Bronchial epithelial cell (primary cell): ENCODE measurements at places on chromosomes 16 and 17. TPM values are rescaled to one million over a fixed set of nuclear protein-coding genes. Genes with fewer than 3 reads are reported as not detected.

The NME1 gene
- 129 and 204 TPM in 2 replicates for total RNA-seq

The SDR42E2 gene
- not detected in 2 replicates for total RNA-seq

The TMIGD1 gene
- not detected in 2 replicates for total RNA-seq

The PRSS22 gene
- total RNA-seq = 9.2 and 16.9 TPM in 2 replicates

The KCNJ2 gene
- 0.51 and 1.6 TPM in 2 replicates for total RNA-seq

- no peak for DNase-seq
Measured at GRCh38 chr17:79702034-79702433, 28.7 kb upstream of the ENPP7 start.

DNA sequence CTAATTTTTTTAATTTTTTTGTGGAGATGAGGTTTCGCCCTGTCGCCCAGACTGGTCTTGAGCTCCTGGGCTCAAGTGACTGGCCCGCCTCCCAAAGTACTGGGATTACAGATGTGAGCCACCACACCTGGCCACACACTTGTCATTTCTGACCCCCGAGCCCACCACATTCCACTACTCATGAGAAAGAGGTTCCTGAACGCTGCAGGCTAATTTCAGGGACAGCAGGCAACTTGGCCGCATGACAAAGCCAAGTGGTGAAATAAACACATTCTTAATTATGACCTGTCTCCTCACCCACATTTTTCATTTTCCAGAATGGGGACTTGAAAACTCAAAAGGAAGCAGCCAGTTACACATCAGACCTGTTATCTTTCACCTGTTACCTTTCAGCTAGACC, 114.5 kb downstream of the ABCC6 start:
- DNase-seq = no peak

DNA sequence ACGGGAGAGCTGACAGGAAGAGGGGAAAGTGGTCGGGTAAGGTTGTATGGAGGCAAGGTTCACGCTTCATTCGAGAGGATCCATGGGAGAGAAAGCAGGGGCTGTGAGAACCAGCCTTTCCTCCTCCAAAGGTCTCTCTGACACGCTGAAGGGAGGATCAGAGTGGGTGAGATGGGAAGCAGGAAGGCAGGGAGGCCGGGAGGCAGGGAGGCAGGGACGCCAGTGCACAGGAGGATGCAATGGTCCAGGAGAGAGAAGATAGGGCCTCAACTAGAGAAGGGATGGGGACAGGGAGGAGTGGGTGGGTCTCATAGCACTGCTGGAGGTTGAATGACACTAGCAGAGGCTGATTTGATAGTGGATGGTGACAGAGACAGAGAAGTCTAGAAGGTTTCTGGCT, 54.1 kb downstream of the PIMREG start:
- DNase-seq = no peak

- DNase-seq = no peak
Measured at GRCh38 chr16:23836078-23836403, 258 bp downstream of the PRKCB start.

DNA sequence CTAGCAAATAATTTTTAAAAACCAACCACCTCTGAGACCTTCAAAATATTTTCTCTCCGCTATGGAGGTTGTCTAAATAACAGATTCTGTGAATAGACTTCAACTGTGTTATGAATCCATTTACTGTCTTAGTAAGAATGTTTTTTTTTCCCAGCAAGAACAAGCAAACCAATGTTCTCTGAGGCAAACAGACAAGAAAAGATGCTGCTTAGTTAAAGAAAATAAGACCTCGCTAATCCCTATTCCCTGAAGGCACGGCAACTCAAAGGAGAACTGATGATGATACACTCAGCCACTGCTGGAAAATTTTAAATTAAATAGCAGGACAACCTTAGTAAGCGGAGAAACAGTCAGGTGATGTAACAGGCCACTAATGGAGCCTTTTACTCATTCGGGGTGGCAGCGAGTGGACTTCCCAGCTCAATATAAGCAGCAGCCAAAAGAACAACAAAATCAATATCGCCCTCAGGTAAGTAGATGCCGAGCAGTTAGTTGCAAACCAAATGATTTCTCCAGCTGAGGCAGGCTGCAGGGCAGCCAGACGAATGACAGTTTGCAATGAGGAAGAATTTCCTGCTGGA, 81.8 kb downstream of the CPPED1 start:
- no peak for DNase-seq

- no peak for DNase-seq
Measured at GRCh38 chr16:79582789-79583188, 17.7 kb downstream of the MAF start.

DNA sequence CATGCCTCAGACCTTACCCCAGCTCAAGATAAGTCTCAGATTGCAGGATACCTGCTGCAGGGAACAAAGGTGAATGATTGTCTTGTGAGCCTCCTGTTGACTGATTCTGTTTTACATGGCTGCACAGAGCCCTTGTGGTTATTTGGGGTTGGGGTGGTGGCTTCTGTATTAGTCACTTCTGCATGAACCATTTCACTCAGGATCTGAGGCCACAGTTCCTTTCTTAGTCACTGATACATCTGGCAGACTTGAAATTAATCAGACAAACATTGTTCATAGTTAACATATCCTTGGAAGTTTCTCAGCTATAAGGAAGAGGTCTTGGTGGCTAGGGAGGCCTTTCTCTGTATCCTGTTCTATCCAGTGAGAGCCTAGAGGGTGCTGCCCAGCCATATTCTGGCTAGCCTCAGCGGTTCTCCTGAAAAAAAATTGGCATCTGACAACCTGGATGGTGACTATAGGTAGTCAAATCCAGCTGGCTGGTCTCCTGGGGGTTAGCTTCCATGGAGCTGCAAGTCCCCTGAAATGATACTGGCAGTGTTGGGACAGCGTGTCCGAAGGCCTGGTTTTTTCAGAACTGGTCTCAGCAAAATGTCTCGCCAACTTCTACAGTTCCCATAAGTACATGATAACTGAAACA, 8.4 kb upstream of the PLK1 start:
- peak; percentile 93 for DNase-seq
